Bronchial smooth muscle cell (primary cell): ENCODE measurements at places on chromosomes 7 and 10. TPM values are rescaled to one million over a fixed set of nuclear protein-coding genes. Genes with fewer than 3 reads are reported as not detected.

CDK1 gene
- total RNA-seq, result 0.94 and 4.7 TPM in 2 replicates

TMEM236 gene
- total RNA-seq, result under 0.01 TPM in 1 of 2 replicates, not detected in the other

CRTAC1 gene
- total RNA-seq, result under 0.01 TPM in 1 of 2 replicates, not detected in the other

GIMAP7 gene
- not detected in 2 replicates for total RNA-seq

TRAPPC14 gene
- 4.4 and 5.9 TPM in 2 replicates for total RNA-seq

MBL2 gene
- not detected in 2 replicates for total RNA-seq

ADO gene
- 8.9 and 10.6 TPM in 2 replicates for total RNA-seq

ATE1 gene
- 16.1 and 26.9 TPM in 2 replicates for total RNA-seq

CYP3A4 gene
- total RNA-seq, result not detected in 2 replicates

SLC39A12 gene
- total RNA-seq, result 0.09 TPM in 1 of 2 replicates, not detected in the other

NRP1 gene
- 204 and 306 TPM in 2 replicates for total RNA-seq

ITIH5 gene
- total RNA-seq, result 0.16 and 0.17 TPM in 2 replicates

BUD31 gene
- total RNA-seq, result 104 and 151 TPM in 2 replicates

FFAR4 gene
- total RNA-seq, result not detected in 2 replicates

C10orf62 gene
- total RNA-seq, result not detected in 2 replicates

HGF gene
- total RNA-seq, result 59.0 and 126 TPM in 2 replicates

CYP2C8 gene
- under 0.01 TPM in 1 of 2 replicates, not detected in the other for total RNA-seq

DNAJC12 gene
- total RNA-seq, result 1.4 and 2.3 TPM in 2 replicates
